A549 treated with RU486 at 1 μM for 4 hours (cell line): ENCODE measurements at places on chromosomes 6 and 20. TPM values are rescaled to one million over a fixed set of nuclear protein-coding genes. Genes with fewer than 3 reads are reported as not detected.

The PDYN gene
- 0.06 TPM in 1 of 5 replicates, not detected in the others for total RNA-seq

The HLA-DMA gene
- total RNA-seq: 2.7 to 3.1 TPM (median 3.0 TPM) in 5 replicates

The NOL7 gene
- total RNA-seq: 72.5 to 85.9 TPM (median 74.5 TPM) in 5 replicates

The WFDC5 gene
- total RNA-seq: not detected in 5 replicates

The PCK1 gene
- total RNA-seq: 0.05 to 0.13 TPM in 2 of 5 replicates, not detected in the others

The VAPB gene
- total RNA-seq: 50.1 to 54.7 TPM (median 51.9 TPM) in 5 replicates

The RBM24 gene
- total RNA-seq: 10.4 to 13.7 TPM (median 12.7 TPM) in 5 replicates

The ADGRB3 gene
- total RNA-seq: not detected in 5 replicates

The ARFGEF3 gene
- 0.33 to 0.61 TPM (median 0.56 TPM) in 5 replicates for total RNA-seq

The NAPB gene
- total RNA-seq: 1.8 to 4.0 TPM (median 3.6 TPM) in 5 replicates

The ZSCAN12 gene
- 1.2 to 2.0 TPM (median 1.6 TPM) in 5 replicates for total RNA-seq

The KCNK5 gene
- 1.0 to 1.7 TPM (median 1.4 TPM) in 5 replicates for total RNA-seq

The PDE7B gene
- total RNA-seq: 1.0 to 1.6 TPM (median 1.2 TPM) in 5 replicates

The TMEM170B gene
- total RNA-seq: 0.17 to 0.87 TPM (median 0.80 TPM) in 5 replicates

The SMPDL3A gene
- 2.1 to 3.2 TPM (median 3.0 TPM) in 5 replicates for total RNA-seq

The MACROD2 gene
- 0.53 to 1.2 TPM (median 0.73 TPM) in 5 replicates for total RNA-seq

The CNKSR3 gene
- 5.1 to 6.7 TPM (median 5.4 TPM) in 5 replicates for total RNA-seq

The EGFL8 gene
- total RNA-seq: 0.95 to 2.5 TPM (median 2.2 TPM) in 5 replicates

The LY6G6F gene
- not detected in 5 replicates for total RNA-seq

The BTN1A1 gene
- total RNA-seq: not detected in 5 replicates

The RMND1 gene
- 10.9 to 13.7 TPM (median 11.9 TPM) in 5 replicates for total RNA-seq

The MEI4 gene
- total RNA-seq: not detected in 5 replicates

The BPIFB4 gene
- not detected in 5 replicates for total RNA-seq

The IL22RA2 gene
- total RNA-seq: not detected in 5 replicates

The IL17F gene
- not detected in 5 replicates for total RNA-seq

The SLC35F1 gene
- 0.02 TPM in 1 of 5 replicates, not detected in the others for total RNA-seq

The TCF15 gene
- not detected in 5 replicates for total RNA-seq

The POU5F1 gene
- total RNA-seq: 2.8 to 6.0 TPM (median 4.1 TPM) in 5 replicates

The COL21A1 gene
- total RNA-seq: 0.43 to 1.5 TPM (median 0.72 TPM) in 5 replicates

The UST gene
- 2.2 to 3.5 TPM (median 2.5 TPM) in 5 replicates for total RNA-seq

The REPS1 gene
- 17.8 to 23.2 TPM (median 21.3 TPM) in 5 replicates for total RNA-seq

The CD109 gene
- total RNA-seq: 14.9 to 37.7 TPM (median 34.4 TPM) in 5 replicates

The PPP1R11 gene
- 41.2 to 47.5 TPM (median 42.1 TPM) in 5 replicates for total RNA-seq

The MAS1 gene
- not detected in 5 replicates for total RNA-seq

The FRK gene
- total RNA-seq: 0.71 to 1.7 TPM (median 1.5 TPM) in 5 replicates

The POLH gene
- 8.4 to 10.3 TPM (median 9.1 TPM) in 5 replicates for total RNA-seq

The ADGRG6 gene
- 22.6 to 55.5 TPM (median 50.3 TPM) in 5 replicates for total RNA-seq

The FAXC gene
- total RNA-seq: 5.1 to 7.1 TPM (median 6.7 TPM) in 5 replicates
